ENCODE measurements at places on chromosomes 12 and 14. TPM values are rescaled to one million over a fixed set of nuclear protein-coding genes. Genes with fewer than 3 reads are reported as not detected.

Gene TRHDE
- polyA plus RNA-seq: 25.9 TPM

Gene NRXN3
- polyA plus RNA-seq: 8.4 TPM

Gene MRPL42
- 63.6 TPM for polyA plus RNA-seq

Gene KRT72
- not detected for polyA plus RNA-seq

Gene NEMF
- 85.1 TPM for polyA plus RNA-seq

Gene MAP1LC3B2
- 7.9 TPM for polyA plus RNA-seq

All from left renal cortex interstitium (tissue), 4 donors.